ENCODE measurements at places on chromosomes 6 and 20. TPM values are rescaled to one million over a fixed set of nuclear protein-coding genes. Genes with fewer than 3 reads are reported as not detected.

The GRM1 gene
- total RNA-seq, result 0.63 TPM

The LHFPL5 gene
- total RNA-seq, result not detected

The OXT gene
- not detected for total RNA-seq

DNA sequence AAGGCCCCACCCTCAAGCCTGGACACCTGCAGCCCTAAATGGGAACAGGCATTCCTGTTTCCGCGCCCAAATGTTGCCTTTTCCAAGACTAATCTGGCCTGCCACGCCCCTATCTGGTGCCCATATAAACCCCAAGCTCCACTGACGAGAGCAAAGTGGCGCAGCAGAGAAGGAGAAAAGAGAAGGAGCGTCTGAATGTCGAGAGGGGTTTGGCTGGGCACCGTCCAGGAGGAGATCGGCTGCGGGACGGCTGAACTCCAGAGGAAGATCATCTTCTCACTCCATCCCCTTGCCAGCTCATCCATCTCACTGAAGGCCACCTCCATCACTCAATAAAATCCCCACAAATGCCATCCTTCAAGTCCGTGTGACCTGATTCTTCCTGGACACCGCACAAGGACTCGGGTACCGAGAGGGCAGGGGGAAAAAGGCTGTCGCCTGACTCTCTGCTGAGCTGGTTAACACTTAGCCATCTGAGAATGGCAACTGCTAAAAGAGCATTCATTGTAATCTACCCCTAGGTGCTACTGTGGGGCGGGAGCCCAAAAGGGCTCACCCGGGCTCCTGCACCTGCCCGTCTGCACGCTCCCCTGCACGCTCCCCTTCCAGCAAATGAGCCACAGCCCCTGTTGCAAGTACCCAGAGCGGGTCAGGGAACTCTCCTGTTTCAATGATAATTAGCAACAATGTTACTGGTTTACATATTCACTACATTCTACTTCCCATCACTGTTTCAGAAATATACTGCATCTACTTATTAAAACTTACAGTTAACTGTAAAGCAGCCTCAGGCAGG is 23.5 kb downstream of the TAF4 start:
- no peak for DNase-seq

The HSPA1L gene
- 0.20 TPM for total RNA-seq

DNA sequence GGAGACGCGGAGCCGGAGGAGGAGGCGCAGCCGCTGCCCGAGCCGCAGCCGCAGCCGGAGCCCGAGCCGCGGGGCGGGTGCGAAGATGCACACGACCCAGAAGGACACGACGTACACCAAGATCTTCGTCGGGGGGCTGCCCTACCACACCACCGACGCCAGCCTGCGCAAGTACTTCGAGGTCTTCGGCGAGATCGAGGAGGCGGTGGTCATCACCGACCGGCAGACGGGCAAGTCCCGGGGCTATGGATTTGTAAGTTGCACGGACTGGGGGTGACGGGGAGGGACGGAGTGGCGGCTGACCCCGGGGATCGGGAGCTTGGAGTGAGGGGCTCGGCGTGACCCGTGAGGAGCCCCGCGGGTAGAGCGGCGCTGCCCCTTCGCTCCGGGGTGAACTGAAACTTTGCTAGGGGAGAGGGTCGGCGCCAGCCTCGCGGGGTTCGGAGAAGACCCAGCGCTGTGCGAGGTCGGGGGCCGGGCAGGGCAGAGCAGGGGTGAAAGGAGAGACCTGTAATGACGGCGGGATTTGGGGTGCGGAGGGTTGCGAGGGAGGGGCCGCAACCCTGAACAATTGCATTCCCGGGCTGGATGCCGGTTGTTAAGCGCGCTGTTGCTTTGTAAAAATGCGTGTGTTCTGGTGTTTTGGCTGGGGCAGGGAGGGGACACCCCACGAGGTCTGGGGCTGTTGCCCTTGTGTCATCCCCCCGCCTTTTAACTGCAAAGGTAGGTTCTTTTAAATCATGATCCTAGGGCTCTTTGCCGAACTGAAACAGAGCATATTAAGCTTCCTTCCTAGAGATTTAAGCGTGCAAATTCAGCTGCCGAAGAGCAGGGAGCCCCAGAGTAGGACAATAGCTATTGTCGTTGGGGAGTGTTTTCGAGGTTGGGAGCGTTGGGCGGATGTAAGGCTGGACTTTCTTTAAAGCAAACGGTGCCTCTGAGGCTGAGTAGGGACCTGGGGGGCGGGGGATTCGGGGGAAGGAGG is 628 bp downstream of the RBM24 start:
- DNase-seq, result no peak

DNA sequence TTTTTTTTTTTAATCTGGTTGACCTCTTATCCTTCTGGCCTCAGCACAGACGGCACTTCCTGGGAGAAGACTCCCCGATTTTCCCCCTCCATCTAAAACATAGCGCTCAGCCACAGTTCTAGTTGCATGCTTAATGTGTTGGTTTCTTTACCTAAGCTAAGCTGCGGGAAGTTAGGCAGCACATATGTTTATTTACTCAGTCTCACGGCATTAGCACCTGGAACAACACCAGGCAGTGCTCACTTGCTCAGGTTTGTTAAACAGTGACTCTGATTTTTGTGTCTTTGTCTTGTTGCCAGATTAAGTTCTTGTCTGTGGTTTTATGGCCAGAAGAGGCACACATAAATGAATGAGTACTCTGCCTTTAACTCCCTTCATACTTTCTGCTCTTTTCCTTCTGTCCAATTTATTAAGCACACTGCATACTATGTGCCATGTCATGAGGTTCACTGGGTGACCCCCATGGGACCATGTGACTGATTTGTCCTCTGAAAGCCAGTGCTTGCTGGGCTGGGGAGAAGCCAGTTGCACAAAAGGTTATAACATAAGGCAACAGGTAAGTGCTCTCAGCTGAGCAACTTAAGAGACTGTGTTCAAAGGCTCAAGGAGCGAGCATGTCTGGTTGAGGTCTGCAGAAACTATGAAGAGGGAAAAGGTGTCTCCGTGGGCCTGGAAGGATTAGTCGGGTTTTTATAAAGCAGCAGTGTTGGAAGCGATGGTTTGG is 93.6 kb downstream of the RPP40 start:
- DNase-seq, result no peak

- no peak for DNase-seq
Observed at GRCh38 chr20:25025091-25025861, 32.7 kb downstream of the ACSS1 start.

The ULBP3 gene
- total RNA-seq, result 5.4 TPM

- no peak for DNase-seq
Observed at GRCh38 chr6:169971081-169971861, 219.8 kb downstream of the ERMARD start.

DNA sequence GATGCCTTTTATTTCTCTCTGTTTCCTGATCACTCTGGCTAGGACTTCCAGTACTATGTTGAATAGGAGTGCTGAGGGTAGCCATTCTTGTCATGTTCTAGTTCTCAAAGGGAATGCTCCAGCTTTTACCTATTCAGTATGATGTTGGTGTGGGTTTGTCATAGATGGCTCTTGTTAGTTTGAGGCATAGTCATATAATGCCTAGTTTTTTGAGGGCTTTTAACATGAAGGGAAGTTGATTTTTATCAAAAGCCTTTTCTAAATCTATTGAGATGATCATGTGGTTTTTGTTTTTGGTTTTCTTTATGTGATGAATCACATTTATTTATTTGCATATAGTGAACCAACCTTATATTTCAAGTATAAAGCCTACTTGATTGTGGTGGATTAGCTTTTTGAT is 55.6 kb downstream of the KLHL32 start:
- no peak for DNase-seq

DNA sequence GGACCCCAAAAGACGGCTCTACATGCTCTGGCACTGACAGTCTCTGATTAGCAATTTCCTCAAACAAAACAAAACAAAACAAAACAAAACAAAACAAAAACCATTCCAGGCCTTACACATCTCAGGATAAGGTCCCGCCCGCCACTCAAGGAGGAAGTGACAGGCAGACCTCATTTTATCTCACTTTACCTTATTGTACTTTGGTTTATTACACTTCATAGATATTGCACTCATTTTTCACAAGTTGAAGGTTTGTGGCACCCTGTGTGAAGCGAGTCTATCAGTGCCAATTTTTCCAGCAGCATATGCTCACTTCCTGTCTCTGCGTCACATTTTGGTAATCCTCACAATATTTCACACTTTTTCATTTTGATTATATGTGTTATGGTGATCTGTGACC is 15.2 kb downstream of the ZBP1 start:
- DNase-seq, result no peak

The NKAIN4 gene
- total RNA-seq, result 7.2 TPM

- no peak for DNase-seq
Observed at GRCh38 chr20:25308671-25309394, 60.9 kb downstream of the PYGB start.

The WFDC12 gene
- total RNA-seq, result not detected

The TM9SF4 gene
- 40.5 TPM for total RNA-seq

DNA sequence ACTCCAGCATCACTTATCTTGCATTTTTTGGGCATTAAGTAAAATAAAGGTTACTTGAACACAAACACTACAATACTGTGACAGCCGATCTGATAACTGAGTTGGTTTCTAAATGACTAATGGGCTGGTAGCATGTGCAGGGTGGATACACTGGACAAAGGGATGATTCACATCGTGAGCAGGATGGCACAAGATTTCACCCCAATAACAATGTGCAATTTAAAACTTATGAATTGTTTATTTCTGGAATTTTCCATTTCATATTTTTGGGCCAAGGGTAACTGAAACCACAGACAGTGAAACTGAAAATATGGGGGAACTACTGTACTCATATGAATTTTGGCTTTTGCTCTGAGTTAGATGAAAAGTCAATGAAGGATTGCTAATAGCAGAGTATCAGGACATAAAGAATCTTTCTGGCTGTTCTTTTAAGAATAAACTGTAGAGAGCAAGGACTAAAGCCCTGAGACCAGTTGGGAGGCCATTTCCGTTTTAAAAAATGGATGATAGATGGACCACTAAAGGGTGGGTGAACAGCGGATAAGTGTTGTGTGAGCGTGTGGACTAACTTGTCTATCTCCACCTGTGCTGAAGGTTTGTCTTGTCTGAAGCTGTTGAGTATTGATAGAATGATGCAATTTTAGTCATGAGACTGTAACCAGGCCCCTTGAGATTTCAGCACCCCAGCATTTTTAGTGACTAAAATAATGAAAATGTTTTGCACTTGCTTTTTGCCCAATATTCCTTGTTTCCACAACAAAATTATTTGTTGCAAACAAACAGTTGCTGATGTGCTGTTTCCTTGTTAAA is 8.2 kb downstream of the SPINT3 start:
- DNase-seq, result no peak

- no peak for DNase-seq
Observed at GRCh38 chr20:32478576-32478975, 106.6 kb downstream of the NOL4L start.

The MLN gene
- total RNA-seq, result not detected

The E2F1 gene
- 4.2 TPM for total RNA-seq

- no peak for DNase-seq
Observed at GRCh38 chr6:9252799-9253198, 817.5 kb upstream of the SLC35B3 start.

- no peak for DNase-seq
Observed at GRCh38 chr20:34124469-34125249, 12.6 kb upstream of the EIF2S2 start.

The SLC18B1 gene
- 3.9 TPM for total RNA-seq

DNA sequence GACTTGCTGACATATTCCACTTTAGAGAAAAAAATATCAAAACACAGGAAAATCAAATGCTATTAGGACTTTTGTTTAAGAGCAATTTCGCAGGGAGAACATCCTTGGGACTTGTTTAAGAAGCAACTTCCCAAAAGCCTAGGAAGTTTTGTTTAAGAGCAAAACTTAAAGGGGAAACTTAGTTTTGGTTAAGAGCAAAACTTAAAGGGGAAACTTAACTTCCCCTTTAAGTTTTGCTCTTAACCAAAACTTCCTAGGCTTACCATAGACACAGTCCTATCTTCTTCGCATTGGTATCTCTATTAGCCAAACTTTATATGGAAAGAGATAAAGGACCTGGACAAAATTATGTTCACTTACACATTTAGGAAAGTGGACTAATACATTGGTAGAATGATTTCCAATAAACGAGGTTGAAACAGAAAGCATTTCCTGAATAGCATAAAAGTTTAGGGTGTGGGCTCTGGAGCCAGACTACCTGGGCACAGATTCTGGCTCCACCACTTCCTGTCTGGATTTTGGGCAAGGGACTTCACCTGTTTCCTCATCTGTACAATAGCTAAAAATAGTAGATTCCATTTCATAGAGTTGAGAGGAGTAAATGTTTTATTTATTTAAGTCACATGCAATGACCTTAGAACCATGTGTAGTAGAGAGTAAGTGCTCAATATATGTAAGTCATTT is 15.7 kb downstream of the PAQR8 start:
- no peak for DNase-seq

DNA sequence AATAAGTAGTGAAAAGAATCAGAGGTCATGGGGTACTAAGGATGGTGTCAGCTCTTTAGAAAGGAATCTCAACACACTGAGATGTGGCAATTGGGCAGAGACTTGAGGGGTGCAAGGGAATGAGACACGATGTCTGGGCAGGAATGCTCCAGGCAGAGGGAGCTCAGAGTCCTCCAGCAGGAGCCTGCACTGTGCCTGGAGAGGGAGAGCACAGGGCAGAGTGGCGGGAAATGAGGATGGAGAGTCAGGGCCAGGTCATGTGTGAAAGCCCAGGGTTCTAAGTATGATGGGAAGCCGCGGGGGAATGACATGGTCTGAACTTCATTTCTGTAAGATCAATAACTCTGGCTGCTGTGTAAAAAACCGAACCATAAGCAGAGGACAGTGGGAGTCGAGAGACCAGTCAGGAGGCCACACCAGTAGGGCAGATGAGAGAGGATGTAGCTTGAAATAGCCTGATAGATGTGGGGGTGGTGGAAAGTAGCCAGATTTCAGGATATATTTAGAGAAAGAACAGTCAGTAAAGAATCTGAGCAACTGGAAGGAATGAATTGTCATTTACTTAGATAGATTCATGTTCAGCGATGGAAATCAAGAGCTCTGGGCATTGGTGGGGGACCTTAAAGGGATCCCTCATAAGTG is 133.4 kb upstream of the DTNBP1 start:
- no peak for DNase-seq

The SLC22A16 gene
- not detected for total RNA-seq

The RBBP9 gene
- 17.0 TPM for total RNA-seq

- DNase-seq, result no peak
Observed at GRCh38 chr6:44699082-44699481, 311.6 kb downstream of the CDC5L start.

The TBXT gene
- total RNA-seq, result not detected

The HTR1E gene
- total RNA-seq, result not detected

GRCh38 chr6:80523010-80523409 is 416.5 kb downstream of the BCKDHB start:
- no peak for DNase-seq

DNA sequence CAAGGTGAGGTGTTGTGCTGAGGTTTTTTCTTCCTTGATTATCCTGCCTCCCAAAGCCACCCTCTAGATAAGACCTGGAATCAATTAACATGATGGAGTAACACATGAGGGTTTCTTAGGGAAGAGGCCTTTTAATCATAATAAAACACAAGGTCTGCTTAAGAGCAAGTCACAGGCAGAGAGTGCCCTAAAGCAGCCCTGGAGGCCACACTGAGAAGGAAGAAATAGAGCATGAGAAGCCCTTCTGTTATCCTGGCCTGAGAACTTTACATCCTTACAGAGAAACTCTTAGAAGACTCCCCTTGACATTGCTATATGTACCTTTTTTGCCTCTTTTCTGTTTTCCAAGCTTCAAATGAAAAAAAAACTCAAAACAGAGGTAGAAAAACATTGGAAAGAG is 132.3 kb downstream of the CEP57L1 start:
- no peak for DNase-seq

GRCh38 chr6:134481966-134482365 is 164.1 kb upstream of the SGK1 start:
- DNase-seq, result no peak

The THBS2 gene
- 107 TPM for total RNA-seq

The RBPJL gene
- not detected for total RNA-seq

Measured in tibial nerve (tissue), 4 donors.